ENCODE measurements at places on chromosomes 6 and 20.

GRCh38 chr20:43568706-43569105 is 9.9 kb downstream of the SGK2 start:
- DNase-seq = no peak

DNA sequence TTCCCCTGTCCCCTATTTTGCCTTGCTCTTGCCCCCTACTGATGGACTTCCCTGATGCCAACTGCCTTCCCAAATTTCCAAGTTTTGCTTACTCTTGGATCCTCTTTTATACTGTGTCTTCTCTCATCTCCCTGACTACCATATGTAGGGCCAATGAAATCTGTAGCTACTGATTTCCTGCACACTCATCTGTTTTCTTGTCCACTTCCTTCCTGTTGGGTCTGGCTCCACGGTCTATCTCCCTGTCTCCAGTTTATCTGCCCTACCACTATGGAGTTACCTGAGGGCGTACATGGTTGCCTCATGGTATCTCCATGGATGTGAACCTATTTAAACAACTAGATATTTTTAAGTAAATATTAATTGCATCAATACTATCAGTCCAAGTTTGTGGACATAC is 140.3 kb upstream of the MCHR2 start:
- no peak for DNase-seq

GRCh38 chr20:49284818-49285217 is 7.0 kb upstream of the ZNFX1 start:
- no peak for DNase-seq

GRCh38 chr6:84618046-84618752 is 146.2 kb downstream of the TBX18 start:
- no peak for DNase-seq

DNA sequence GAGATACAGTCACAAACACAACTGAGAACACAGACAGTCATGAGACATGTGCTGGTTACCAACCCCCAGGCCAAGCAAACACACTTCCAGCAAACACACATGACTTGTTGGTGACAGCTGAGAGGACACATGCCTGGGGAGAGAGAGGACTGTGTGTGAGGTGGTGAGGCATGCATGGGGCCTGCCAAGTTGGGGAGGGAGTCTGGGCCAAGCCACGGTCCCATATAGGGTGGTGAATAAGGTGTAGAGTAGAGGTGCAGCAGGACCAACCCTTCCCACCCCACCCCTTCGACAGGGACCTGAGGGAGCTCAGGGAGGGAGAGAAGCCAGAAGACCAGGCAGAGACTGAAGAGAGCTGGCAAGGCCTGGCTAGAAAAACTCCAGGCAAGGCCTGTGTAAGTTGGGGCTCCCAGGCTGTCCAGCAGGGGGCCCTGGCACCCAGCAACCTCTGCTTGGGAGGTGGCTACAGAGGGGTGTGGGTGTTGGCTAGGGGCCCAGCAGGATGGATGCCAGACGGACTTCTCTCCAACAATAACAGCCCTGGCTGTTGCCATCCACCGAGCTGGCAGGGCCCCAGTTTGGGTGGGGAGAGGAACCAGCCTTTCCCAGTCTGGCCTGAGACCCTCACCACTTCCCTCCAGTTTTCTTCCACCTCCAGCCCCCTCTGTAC is 2.0 kb upstream of the SLC29A1 start:
- DNase-seq = peak; percentile 61
